ENCODE measurements at places on chromosomes 4 and X. TPM values are rescaled to one million over a fixed set of nuclear protein-coding genes. Genes with fewer than 3 reads are reported as not detected.

GRCh38 chrX:129930941-129931410 is 25.0 kb downstream of the UTP14A start:
- DNase-seq = no peak

CT45A10 gene
- not detected for total RNA-seq

GRCh38 chrX:140504371-140505324 is at the start of gene SOX3:
Gene SOX3 (minus strand): TSS chrX:140505069. CDS start chrX:140505060, 9 bp downstream.
- DNase-seq = no peak

DNA sequence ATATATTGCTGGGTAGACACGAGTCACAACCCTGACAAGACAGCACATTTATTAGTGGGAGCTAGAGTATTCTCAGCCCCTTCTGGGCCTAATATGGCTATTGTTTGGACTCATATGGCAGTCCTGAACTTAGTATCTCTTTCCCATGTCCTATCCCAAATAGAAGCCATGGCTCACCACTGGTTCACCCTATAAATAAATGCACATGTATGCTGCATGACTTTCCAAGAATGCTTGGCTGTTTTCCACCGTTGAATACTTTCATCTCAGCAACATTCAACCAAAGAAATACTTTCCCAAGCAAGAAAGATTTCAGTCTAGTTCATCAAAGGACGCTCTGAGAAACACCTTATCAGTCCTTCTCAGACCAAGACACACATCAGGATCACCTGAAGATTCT is 36.7 kb downstream of the SMPX start:
- DNase-seq = no peak

DNA sequence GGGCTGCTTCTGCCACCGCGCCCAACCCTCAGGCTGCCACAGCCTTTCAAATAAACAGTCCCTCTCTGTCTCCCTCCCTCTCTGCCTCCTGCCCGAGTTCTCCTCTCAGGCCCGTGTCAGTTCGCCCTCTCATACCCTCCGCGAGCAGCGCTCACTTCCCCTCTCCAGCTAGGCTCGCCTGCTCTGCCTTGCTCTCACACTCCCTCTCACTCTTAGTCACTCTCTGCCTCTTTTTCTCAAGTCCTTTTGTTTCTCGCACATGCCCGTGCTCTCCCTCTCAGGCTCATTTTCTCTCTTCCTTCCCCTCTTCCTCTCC is 3.2 kb downstream of the EFNB1 start:
- no peak for DNase-seq

Data from omental fat pad (tissue), 4 donors.